Aorta (tissue), 5 donors: ENCODE measurements at places on chromosomes 2 and 18. TPM values are rescaled to one million over a fixed set of nuclear protein-coding genes. Genes with fewer than 3 reads are reported as not detected.

The REG3A gene
- 4.1 TPM for total RNA-seq

DNA sequence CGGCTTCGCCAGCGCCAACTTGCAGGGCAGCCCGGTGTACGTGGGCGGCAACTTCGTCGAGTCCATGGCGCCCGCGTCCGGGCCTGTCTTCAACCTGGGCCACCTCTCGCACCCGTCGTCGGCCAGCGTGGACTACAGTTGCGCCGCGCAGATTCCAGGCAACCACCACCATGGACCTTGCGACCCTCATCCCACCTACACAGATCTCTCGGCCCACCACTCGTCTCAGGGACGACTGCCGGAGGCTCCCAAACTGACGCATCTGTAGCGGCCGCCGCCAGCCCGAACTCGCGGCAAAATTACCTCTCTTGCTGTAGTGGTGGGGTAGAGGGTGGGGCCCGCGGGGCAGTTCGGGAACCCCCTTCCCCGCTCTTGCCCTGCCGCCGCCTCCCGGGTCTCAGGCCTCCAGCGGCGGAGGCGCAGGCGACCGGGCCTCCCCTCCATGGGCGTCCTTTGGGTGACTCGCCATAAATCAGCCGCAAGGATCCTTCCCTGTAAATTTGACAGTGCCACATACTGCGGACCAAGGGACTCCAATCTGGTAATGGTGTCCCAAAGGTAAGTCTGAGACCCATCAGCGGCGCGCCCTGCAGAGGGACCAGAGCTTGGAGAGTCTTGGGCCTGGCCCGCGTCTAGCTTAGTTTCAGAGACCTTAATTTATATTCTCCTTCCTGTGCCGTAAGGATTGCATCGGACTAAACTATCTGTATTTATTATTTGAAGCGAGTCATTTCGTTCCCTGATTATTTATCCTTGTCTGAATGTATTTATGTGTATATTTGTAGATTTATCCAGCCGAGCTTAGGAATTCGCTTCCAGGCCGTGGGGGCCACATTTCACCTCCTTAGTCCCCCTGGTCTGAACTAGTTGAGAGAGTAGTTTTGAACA, 15.1 kb downstream of the HOXD3 start:
- no peak overlapping the region for H3K27ac ChIP-seq
- no peak overlapping the region for H3K4me3 ChIP-seq
- no peaks in the 10 kb centered on the region for H3K36me3 ChIP-seq
- no peak for DNase-seq
- H3K27me3 ChIP-seq, result no peaks in the 10 kb centered on the region
- no peaks in the 10 kb centered on the region for H3K4me1 ChIP-seq

GRCh38 chr2:232516551-232516950, 3.6 kb upstream of the PRSS56 start:
- H3K4me1 ChIP-seq, result no peaks in the 10 kb centered on the region
- H3K36me3 ChIP-seq, result no peaks in the 10 kb centered on the region
- H3K27ac ChIP-seq, result no peak overlapping the region
- no peaks in the 10 kb centered on the region for H3K27me3 ChIP-seq

The DPP4 gene
- total RNA-seq, result 3.7 TPM

DNA sequence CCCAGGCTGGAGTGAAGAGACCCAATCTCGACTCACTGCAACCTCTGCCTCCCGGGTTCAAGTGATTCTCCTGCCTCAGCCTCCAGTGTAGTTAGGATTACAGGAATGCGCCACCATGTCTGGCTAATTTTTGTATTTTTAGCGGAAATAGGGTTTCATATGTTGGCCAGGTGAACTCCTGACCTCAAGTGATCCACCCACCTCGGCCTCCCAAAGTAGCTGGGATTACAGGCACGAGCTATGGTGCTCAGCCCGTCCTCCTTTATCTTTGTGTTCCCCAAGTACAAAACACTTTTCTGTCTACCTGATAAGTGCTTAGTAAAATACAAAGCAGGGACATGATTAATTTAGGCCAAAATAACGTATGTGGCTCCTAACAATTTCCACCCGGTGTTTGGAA, 91.2 kb upstream of the STK17B start:
- no peaks in the 10 kb centered on the region for H3K4me1 ChIP-seq
- H3K4me3 ChIP-seq, result no peak overlapping the region
- no peak overlapping the region for H3K27ac ChIP-seq
- no peak for DNase-seq
- no peaks in the 10 kb centered on the region for H3K36me3 ChIP-seq

- H3K27ac ChIP-seq, result no peak overlapping the region
- H3K27me3 ChIP-seq, result no peaks in the 10 kb centered on the region
- H3K36me3 ChIP-seq, result no peaks in the 10 kb centered on the region
- DNase-seq, result no peak
- H3K4me3 ChIP-seq, result no peak overlapping the region
Observed at GRCh38 chr2:3956892-3957291, 253.5 kb downstream of the DCDC2C start.

The C2orf78 gene
- total RNA-seq, result not detected

The CHRNG gene
- total RNA-seq, result not detected

DNA sequence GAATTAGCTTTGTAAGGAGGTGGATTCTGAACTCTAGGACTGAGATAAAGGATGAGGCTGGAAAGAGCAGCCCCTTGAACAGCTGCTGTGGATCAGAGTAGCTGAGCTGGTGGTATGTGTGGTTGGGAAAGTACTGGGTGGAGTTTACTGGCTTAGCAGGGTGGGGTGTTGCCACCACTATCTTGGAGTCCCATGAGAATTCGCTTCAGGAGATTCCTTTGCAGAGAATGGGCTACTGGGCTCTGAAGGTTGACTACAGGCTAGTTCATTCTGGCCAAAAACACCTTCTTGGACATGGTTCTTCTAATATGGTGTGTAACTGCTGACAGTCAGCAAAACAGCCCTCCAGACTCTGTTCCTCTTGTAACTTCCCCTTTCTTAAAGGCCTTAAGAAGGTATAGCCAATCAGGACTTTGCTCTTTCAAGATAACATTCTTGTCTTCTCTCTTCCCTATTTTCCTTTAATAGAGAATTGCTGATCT, 52.7 kb downstream of the TET3 start:
- H3K36me3 ChIP-seq, result no peaks in the 10 kb centered on the region
- H3K4me1 ChIP-seq, result no peaks in the 10 kb centered on the region
- H3K27me3 ChIP-seq, result no peaks in the 10 kb centered on the region
- H3K27ac ChIP-seq, result no peak overlapping the region

DNA sequence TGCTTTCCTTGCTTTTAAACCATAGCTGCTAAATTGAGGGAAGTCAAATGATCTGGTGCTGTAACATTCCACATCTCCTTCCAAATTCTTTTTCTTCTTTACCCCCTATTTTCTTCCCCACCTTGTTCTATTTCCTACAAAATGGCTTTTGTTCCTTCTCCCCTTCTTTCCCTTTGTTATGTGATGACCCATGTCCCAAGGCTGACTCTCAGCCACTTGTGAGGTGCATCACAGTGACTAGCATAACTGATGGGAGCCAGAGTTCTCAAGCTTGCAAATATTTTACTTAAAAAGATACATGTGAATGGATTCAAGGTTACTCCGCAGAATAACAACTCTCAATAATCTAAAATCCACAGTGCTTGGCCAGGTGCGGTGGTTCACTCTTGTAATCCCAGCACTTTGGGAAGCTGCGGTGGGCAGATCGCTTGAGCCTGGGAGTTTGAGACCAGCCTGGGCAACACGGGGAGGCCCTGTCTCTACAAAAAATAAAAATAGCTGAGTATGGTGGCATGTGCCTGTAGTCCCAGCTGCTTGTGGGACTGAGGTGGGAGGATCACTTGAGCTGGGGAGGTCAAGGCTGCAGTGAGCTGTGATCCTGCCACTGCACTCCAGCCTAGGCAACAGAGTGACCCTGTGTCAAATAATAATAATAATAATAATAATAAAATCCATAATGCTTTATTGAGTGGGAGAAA, 100.1 kb upstream of the CERS6 start:
- H3K36me3 ChIP-seq, result no peaks in the 10 kb centered on the region
- no peaks in the 10 kb centered on the region for H3K4me1 ChIP-seq
- no peak overlapping the region for H3K4me3 ChIP-seq
- no peak overlapping the region for H3K27ac ChIP-seq
- no peaks in the 10 kb centered on the region for H3K27me3 ChIP-seq
- DNase-seq, result no peak

DNA sequence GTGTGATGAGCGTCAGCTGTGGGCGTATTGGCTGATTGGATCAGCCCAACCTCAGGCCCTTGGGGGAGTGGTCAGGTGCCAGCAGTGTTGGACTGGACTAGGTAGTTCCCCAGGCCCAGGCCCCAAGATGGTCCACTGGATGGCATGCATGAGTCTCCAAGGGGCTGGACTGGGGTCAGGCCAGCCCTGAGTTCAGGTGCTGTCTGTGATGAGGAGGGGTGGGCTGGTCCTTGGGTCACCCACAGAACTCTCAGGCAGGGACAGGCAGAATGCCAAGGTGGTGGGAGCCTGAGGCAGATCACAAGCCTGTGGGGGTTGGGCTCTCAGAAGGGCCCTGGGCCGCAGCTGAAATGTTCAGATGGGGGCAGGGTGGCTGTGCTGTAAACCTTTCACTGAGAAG, 59.5 kb upstream of the THUMPD2 start:
- no peak overlapping the region for H3K4me3 ChIP-seq
- H3K36me3 ChIP-seq, result no peaks in the 10 kb centered on the region
- no peak overlapping the region for H3K27ac ChIP-seq
- H3K27me3 ChIP-seq, result no peaks in the 10 kb centered on the region

The DBI gene
- total RNA-seq, result 60.1 TPM

- H3K36me3 ChIP-seq, result no peaks in the 10 kb centered on the region
- no peak overlapping the region for H3K4me3 ChIP-seq
- no peak for DNase-seq
- H3K4me1 ChIP-seq, result no peaks in the 10 kb centered on the region
- no peaks in the 10 kb centered on the region for H3K27me3 ChIP-seq
- H3K27ac ChIP-seq, result no peak overlapping the region
Observed at GRCh38 chr2:64881037-64881492, 108.1 kb upstream of the SLC1A4 start.

- no peaks in the 10 kb centered on the region for H3K27me3 ChIP-seq
- no peak overlapping the region for H3K4me3 ChIP-seq
- no peaks in the 10 kb centered on the region for H3K4me1 ChIP-seq
Observed at GRCh38 chr2:184444623-184445223, 153.6 kb upstream of the ZNF804A start.

The RPRM gene
- 0.23 TPM for total RNA-seq

The IL36G gene
- total RNA-seq, result not detected

The COA5 gene
- total RNA-seq, result 18.1 TPM

- DNase-seq, result no peak
- no peak overlapping the region for H3K27ac ChIP-seq
- H3K36me3 ChIP-seq, result no peaks in the 10 kb centered on the region
- H3K27me3 ChIP-seq, result no peaks in the 10 kb centered on the region
- no peak overlapping the region for H3K4me3 ChIP-seq
Observed at GRCh38 chr18:8744656-8745055, 39.3 kb downstream of the MTCL1 start.

DNA sequence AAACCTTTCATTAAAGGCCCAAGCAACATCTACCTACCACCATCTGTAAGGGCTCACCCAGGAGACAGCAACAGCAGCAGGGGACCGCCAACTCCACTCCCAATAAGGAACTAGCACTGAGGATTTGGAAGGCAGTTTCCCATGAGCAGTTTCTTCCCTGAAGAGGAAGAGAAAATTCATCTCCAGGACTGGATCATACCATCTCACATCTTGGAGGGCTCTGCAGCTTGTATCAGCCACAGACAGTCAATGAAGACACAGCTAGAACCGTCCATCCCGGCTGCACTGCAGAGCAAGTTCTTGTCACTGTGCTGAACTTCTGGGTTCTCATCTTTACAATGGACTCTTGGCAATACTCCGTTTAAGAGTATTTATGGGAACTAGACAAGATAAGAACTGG, 2.8 kb upstream of the GYPC start:
- no peak overlapping the region for H3K27ac ChIP-seq
- DNase-seq, result no peak
- no peaks in the 10 kb centered on the region for H3K4me1 ChIP-seq
- H3K36me3 ChIP-seq, result no peaks in the 10 kb centered on the region
- H3K27me3 ChIP-seq, result no peaks in the 10 kb centered on the region
- H3K4me3 ChIP-seq, result no peak overlapping the region

The CRYGD gene
- not detected for total RNA-seq

DNA sequence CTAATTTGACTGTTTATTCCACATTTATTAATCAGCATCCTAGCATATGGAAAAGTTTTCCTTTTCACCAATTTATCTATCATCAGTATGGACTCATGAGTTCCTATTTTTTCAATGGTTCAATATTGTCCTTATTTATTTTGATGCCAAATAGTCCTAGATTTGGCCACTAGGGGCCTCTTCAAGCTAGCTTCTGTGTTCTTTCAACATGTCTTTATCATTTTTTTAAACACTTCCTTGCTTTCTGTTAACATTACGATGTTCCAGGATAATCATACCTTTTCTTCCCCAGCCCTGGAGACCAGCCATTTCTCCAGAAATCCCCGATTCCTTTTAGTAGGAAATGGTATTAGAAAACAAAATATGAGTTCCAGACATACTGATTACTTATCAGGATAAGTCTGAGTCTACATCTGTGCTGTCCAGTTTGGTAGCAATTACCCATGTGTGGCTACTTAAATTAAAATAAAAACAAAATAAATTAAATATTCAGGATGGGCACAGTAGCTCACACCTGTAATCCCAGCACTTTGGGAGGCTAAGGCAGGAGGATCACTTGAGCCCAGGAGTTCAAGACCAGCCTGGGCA, 70.6 kb downstream of the RPE start:
- DNase-seq, result no peak
- H3K4me3 ChIP-seq, result no peak overlapping the region
- no peaks in the 10 kb centered on the region for H3K36me3 ChIP-seq

- no peak for DNase-seq
- H3K4me3 ChIP-seq, result no peak overlapping the region
- no peak overlapping the region for H3K27ac ChIP-seq
- H3K27me3 ChIP-seq, result no peaks in the 10 kb centered on the region
Observed at GRCh38 chr2:195472501-195473234, 184.4 kb upstream of the SLC39A10 start.

DNA sequence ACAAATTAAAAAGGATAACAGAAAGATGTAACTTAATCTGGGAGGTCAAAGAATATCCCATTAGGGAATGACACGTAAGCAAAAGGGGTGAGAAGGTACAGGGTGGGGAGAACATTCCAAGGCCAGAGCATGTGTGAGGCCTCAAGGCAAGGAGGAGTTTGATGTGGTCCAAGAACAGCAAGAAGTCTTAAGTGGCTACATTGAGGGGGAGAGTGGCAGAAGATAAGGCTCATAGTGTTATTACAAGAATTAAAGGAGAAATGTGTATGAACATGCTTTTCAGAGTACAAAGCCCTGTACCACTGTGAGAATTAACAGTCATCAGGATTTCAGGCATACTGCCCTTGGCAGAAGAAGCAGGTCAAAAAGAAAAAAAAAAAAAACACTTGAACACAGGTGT, 174.4 kb upstream of the ERBB4 start:
- no peaks in the 10 kb centered on the region for H3K36me3 ChIP-seq
- no peaks in the 10 kb centered on the region for H3K27me3 ChIP-seq
- DNase-seq, result no peak
- no peak overlapping the region for H3K27ac ChIP-seq
- H3K4me3 ChIP-seq, result no peak overlapping the region
- no peaks in the 10 kb centered on the region for H3K4me1 ChIP-seq

DNA sequence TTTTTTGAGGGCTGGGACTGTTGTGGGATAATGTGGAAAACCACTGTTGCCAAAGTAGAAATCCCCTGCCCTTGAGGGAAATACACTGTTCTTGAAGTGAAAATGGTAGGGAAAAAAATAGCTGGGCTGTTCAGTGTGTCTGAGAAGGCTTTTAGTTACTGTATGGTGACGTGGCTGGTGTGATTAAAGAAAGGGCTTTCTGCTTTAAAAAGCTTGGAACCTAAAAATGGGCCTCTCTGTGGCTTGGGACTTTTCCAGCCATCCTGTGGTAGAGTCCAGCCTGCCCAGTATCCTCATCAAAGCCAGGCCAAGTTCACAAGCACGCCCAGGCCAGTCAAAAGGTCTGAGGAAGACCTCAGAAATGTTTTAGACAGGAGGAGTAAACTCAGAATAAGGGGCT, 6.8 kb downstream of the MGAT5 start:
- H3K27me3 ChIP-seq, result no peaks in the 10 kb centered on the region
- no peak overlapping the region for H3K27ac ChIP-seq
- H3K36me3 ChIP-seq, result no peaks in the 10 kb centered on the region
- DNase-seq, result no peak
